ENCODE measurements at places on chromosomes 5 and 9.

- peak; percentile 53 for DNase-seq
Measured at GRCh38 chr9:87494970-87495471, 2.6 kb upstream of the DAPK1 start.

DNA sequence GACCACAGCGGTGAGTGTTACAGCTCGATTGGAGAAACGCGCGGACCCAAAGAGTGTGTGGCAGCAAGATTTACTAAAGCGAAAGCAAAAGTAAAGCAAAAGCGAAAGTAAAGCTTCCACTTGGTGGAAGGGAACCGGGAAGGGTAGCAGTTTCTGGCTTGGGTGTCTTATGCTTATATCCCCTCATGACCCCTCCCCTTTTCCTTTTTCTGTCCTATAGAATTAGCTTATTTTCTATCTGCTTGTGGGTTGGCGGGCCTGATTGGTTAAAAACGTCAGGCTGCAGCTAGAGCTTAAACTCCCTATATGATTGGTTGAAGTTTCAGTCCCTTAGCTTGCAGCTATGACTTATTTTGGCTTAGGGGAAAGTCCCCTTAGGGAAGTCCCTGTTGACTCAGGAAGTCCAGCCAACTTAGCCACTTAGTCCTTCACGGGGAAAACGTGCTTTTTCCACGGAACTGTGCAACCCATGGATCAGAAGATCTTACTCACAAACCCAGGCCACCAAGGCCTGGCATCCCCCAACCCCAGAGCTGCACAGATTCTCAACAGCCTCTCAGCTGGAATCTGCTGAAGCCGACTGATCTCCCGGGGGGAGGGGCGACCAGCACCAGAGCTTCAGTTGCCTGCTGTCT is 114.2 kb upstream of the ADAMTS16 start:
- no peak for DNase-seq

GRCh38 chr5:6432206-6432605 is 16.5 kb upstream of the UBE2QL1 start:
- no peak for DNase-seq

DNA sequence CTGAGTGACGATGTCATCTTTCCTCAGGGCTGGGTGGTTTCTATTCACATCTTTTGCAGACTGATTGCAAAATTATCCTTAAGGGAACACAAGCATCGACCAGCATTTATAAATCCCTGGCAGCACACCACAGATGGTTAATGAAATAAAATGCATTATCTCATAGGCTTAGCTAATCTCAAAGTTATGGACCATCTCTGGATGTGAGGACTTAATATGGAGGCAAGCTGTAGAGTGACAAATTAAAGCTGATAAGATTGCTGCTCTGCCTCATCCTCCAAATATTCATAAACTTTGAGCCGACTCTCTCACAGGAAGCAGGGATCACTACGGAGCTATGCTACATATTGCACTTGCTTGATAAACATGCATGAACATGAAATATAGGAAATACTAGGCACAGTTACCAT is 663.2 kb upstream of the RGMB start:
- DNase-seq, result peak; percentile 89

DNA sequence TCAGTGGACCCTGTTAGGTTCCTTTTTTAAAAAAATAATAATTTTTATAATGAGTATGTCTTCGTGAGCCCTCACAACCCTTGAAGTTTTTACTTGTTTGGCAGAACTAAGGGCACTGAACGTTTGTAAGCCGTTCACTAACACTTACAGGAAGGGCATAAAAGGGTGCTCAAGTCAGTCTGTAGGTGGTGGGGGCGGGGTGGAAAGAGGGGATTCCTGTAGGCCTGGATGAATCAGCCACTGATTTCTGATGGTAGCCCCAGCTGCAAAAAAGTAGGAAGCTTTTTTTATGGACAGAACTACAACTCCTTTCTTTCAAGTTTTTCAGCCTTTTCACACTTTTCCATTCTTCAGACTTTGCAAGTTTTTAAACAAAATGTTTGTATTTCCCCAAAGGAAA is 35.8 kb downstream of the PIK3R1 start:
- DNase-seq, result peak; percentile 48

- no peak for DNase-seq
Measured at GRCh38 chr5:179901915-179902762, 5.6 kb downstream of the TBC1D9B start.

DNA sequence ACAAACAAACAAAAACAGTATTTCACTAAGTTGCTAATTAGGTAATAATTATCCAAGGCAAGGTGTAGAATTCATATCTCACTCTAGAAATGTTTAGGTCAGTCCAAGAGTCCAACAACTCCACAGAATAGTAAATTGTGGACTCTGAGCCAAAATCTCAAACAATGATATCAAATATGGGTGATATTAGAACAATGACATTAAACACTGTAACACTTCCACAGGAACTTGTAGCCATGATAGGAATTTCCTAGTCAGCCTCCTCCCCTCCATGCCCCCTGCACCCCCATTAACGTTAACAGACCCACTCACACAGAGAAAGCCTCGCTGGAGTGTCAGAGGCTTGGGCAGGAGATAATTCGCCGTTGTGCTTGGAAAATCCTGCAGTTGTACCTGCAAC is 305.0 kb upstream of the PIK3R1 start:
- peak; percentile 25 for DNase-seq

DNA sequence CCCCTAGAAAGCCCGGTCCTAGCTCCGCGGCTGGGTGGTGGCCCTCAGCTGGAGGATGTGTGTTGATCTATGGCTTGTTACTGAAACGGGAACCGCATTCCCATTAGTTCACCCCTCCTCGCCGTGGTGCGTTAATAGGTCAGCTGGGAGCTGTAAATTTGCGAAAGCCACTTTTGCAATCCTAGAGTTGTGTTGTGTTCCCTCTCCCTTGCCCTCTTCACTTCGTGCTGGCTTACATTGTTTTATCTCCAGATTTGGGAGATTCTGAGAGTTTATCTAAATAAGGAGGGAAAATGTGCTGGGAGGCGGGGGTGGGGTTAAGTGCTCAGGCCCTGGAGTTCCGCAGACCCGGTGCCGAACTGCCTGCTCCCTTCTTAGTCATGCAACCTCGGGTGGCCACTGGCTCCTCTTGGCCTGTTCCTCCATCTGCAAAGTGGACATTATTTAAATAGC is 62.8 kb downstream of the HMCN2 start:
- DNase-seq, result peak; percentile 35

GRCh38 chr5:23405316-23406068 is 101.9 kb upstream of the PRDM9 start:
- DNase-seq, result peak; percentile 36

- peak; percentile 1 for DNase-seq
Measured at GRCh38 chr5:161549106-161549505, 2.6 kb upstream of the GABRB2 start.

DNA sequence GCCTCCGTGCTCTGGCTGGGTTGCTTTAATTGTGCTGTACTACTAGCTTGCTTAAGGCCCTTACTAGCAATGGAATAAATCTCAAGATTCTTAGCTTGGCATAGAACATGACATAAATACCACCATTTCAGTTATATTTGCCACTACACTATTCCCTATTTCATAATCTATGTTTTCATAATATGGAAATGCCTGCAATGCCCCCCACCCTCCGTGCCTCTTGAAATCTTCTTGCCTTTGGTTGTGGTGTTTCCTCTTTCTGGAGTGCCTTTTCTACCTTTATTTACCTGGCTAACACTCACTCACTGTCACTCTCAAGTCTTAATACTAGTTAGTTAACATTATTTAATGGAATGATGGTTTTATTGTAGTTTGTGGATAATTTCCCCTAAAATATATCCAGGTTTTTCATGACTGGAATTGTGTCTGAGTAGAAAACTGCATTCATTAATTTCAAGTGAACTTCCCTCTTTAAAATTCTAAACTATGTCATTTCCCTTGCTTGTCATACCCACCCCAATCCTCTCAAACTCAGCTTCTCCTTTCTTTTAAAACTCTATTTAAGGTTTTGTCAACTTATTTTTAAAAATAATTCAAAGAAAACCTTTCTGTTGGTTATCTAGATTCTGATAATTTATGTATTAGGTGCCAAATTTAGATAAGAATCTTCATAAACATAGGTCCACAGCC is 521.7 kb upstream of the DAB2 start:
- no peak for DNase-seq

DNA sequence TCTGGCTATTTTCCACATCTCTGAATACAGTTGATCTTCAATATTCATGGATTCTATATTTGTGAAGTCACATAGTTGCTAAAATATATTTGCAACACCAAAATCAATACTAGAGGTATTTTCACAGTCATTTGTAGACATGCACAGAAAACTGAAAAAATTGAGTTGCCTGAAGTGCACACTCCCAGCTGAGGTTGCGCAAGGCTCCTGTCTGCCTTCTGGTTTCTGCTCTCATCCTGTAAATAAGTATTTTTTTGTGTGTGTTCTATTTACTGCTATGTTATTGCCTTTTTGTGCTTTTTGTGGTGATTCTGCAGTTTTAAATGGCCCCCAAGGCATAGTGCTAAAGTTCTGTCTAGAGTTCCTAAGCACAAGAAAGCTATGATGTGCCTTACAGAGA is 371.1 kb upstream of the GRAMD2B start:
- peak; percentile 37 for DNase-seq

DNA sequence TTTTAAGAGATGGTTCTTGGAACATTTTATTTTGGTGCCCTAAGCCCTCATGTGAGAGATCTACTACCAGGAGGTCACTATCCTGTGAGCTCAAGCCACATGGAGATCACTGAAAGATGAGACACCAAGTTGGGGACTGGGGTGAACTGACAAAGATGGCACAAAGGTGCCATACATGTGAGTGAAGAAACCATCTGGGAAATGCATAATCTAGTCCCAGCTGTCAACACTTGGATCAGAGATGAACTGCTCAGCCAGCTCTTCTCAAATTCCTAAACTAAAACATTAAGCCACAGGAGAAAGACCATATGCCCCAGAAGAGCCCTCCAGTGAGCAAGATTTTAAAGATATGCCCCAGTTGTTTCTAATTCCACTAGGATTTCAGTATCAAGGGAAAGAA is 22.2 kb upstream of the MYOT start:
- no peak for DNase-seq

DNA sequence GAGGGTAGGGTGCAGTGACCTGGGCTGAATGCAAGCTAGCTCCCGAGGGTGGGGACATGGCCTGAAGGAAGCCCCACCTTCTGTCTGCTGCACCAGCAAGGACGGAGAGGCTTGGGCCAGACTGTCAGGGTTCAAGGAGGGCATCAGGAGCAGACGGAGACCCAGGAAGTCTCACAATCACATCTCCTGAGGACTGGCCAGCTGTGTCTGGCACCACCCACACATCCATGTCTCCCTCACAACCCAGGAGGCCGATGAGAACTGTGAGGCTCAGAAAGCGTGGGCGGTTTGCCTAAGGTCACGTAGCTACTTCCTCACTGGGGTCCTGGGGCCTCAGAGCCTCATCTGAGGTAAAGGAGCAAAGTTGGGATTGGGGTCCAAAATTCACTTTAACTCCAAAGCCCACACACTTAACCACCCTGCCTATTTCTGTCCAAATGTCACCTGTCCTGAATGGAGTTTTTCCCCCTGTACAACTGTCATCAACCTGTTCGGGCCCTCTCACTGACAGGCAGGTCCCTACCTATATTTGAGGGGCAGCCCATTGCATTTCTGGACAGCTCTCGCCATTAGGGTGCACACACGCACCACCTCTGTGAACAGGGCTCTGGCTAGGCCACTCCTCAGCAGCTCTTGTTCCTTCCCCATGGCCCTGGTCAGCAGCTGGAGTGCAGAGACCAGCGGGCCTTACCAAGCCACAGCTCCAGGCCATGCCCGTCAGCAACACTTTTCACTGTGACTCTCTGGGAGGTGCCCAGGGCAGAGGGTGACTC is 3.4 kb downstream of the IL13 start:
- peak; percentile 15 for DNase-seq

- DNase-seq, result no peak
Measured at GRCh38 chr9:103649086-103649485, 445.0 kb upstream of the SMC2 start.

DNA sequence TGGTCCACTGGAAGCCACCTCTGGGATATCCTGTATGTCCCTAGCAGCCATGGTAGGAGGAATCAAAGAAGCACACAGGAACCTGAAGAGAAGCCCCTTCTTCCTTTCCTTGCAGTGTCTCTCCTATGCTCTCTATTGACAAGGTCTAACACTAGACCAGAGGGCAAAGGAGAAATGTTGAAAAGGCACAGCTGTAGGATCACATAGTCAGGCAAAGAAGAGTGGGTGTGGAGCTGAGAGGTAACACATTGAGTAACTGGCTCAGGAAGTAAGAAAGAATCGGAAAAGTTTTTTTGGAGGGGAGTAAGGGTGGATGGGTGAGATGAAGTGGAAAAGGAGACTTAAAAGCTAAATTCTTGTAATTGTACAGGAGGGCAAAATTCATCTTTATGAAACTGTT is 100.1 kb downstream of the FOCAD start:
- DNase-seq, result no peak

DNA sequence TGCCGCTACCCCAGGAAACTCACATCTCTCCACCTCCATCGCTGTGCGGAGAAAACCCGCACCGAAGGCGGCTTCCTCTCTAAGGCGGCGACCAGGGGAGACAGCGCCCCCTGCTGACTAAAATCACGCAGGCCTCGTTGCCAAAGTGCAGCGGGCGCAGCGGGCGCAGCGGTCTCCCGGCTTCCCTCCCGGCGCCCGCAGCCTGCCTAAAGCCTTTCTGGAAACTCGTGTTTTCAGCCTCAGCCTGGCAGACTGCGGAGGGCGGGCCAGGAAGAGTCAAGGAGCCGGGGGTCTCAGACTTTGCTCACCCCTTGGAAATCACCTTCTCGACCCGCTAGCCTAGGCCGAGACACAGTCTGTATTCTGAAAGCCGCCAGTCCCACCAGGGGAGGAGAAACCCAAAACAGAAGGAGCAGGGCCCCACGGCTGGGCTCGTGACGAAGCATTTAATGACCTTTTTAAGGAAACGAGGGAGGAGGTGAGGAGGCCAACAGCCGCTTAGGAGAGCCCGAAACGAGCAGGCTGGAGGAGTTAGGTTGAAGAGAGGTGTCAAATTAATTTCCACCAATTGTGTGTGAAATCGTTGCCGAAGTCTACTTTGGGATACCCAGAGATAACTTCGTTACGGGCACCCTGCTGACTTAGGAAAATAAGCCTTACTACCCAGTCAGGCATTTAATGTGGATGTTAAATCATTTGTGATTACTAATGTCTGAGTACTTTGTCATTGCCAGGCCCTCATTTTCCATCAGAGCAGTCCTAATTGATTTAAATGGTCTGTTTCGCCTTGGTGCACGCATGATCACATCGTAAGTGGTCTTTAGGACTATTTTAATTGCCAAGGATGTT is 7.3 kb upstream of the FOXB2 start:
- peak; percentile 63 for DNase-seq

DNA sequence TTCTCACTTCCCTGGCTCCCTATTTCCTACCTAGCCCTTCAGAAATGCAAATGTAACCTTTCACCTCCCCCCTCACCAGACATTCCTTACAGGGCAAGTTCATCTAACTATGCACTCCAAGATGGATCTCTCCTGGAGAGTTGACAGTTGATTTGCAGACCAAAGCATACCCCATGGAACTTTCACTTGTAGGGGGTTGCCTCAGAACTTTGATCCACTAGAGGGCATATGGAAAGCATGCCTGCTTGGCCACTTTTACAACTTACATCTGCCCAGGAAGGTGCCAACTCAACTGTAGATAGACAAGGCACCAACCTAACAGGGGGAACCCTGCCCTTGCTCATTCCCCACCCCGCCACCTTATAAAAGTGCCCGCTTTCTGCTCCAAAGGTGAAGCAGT is 187.8 kb downstream of the NXNL2 start:
- peak; percentile 39 for DNase-seq

Data from cardiac fibroblast (primary cell).